ENCODE measurements at places on chromosomes 1 and 21.

DNA sequence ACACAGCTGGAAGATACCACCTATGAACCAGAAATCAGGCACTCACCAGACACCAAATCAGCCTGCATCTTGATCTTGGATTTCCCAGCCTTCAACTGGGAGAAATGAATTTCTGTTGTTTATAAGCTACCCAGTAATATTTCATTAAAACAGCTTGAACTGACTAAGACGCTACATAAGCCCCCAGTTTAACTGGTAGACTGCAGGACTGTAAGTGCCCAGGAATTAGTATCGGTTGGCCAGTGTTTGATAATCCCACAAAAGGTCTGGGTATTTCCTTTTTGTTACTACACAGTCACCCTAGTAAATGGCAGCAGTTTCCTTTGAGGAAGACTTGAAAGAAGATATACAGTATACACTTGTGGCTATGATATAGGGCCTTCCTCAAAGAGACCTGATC lies 7.3 kb upstream of the SLC35D1 start:
- DNase-seq = no peak
- no peaks in the 10 kb centered on the region for H3K27me3 ChIP-seq
- H3K4me3 ChIP-seq = no peak overlapping the region
- no peaks in the 10 kb centered on the region for H3K36me3 ChIP-seq
- H3K27ac ChIP-seq = no peak overlapping the region
- H3K4me1 ChIP-seq = no peaks in the 10 kb centered on the region

DNA sequence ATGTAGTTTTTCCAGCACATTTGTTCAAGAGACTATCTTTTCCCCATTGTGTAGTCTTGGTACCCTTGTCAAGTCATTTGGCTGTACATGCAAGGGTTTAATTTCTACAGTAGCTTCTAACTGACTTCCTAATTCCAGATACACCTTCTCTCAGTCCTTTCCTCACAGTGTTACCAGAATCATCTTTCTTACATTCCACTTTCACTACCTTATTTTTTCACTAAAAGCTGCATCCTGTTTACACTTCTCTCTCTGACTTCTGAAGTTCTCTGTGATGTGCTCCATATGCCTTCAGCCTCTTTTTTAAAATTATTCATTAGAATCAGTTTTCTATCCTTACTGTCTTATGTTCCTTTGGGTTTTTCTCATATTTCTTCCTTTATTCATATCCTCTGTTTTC lies 57.1 kb upstream of the RWDD3 start:
- no peaks in the 10 kb centered on the region for H3K36me3 ChIP-seq
- H3K27me3 ChIP-seq = no peaks in the 10 kb centered on the region
- H3K27ac ChIP-seq = no peak overlapping the region
- H3K4me1 ChIP-seq = no peaks in the 10 kb centered on the region
- no peak for DNase-seq

- H3K36me3 ChIP-seq = no peaks in the 10 kb centered on the region
- H3K4me3 ChIP-seq = no peak overlapping the region
- H3K4me1 ChIP-seq = no peaks in the 10 kb centered on the region
- no peaks in the 10 kb centered on the region for H3K27me3 ChIP-seq
- DNase-seq = no peak
These were observed 203.0 kb downstream of the GRIK3 start for GRCh38 chr1:36831186-36831810.

- no peaks in the 10 kb centered on the region for H3K36me3 ChIP-seq
- H3K4me1 ChIP-seq = no peaks in the 10 kb centered on the region
- DNase-seq = no peak
- no peak overlapping the region for H3K4me3 ChIP-seq
- H3K27ac ChIP-seq = no peak overlapping the region
- H3K27me3 ChIP-seq = no peaks in the 10 kb centered on the region
These were observed 144.5 kb upstream of the DNAH14 start for GRCh38 chr1:224785040-224785328.

DNA sequence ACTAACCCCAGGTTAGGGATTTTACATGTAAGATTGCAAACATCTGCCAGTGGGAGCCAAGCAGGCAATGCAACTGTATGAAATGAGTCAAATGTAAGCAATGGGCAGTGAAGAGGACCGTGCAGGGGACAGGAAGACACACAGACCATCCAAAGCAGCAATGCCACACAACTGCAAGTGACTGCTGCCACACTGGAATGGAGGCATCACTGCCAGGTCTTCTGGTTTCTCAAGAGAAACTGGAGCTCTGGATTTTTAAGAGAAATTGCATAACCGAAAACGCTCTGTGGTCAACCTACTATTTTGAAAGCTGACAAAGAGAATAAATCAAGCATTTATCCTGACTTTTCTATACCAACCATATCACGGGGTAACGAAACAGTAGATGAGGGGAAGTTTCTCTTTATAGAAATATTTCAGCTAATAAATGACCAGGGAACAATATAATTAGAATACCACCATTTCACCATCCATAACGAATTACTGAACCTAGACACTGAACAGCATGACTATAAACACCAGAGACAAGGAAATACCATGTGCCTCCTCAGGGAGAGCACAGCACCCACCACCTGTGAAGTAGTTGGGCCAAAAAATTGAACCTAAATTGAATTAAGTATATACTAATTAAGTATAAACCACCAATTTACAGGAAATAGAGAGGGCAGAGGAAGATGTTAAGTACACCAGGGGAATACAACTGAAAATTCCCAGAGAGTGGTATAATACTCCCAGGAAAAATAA lies 4.4 kb downstream of the AK2 start:
- no peaks in the 10 kb centered on the region for H3K36me3 ChIP-seq
- no peak overlapping the region for H3K27ac ChIP-seq

- no peak for DNase-seq
- H3K4me3 ChIP-seq = no peak overlapping the region
- H3K27ac ChIP-seq = no peak overlapping the region
These were observed 9.2 kb upstream of the CPT2 start for GRCh38 chr1:53187401-53187800.

- H3K27me3 ChIP-seq = no peaks in the 10 kb centered on the region
- H3K4me1 ChIP-seq = peaks cover 3% of the 10 kb centered on the region
- H3K36me3 ChIP-seq = no peaks in the 10 kb centered on the region
- H3K27ac ChIP-seq = no peak overlapping the region
- H3K4me3 ChIP-seq = no peak overlapping the region
These were observed 2.6 kb downstream of the PTAFR start for GRCh38 chr1:28173980-28174297.

DNA sequence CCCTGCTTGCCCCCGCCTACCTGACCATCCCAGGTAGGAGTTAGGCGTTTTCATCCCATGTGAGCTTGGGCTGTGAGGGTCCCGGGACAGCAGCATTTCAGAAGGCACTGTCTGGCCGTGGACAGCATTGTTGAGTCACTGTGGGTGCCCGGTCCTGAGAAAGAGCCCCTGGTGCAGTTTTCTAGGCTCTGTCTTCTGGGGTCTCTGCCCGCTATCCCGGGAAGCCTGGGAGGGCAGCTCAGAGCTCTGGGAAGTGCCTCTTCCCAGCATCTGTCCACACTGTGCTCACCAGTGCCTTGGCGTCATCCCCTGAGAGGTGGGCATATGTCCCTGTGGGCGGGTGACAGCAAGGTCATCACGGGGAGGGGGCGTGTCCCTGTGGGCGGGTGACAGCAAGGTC lies 11.4 kb upstream of the ZNF669 start:
- no peaks in the 10 kb centered on the region for H3K27me3 ChIP-seq
- no peak for DNase-seq

DNA sequence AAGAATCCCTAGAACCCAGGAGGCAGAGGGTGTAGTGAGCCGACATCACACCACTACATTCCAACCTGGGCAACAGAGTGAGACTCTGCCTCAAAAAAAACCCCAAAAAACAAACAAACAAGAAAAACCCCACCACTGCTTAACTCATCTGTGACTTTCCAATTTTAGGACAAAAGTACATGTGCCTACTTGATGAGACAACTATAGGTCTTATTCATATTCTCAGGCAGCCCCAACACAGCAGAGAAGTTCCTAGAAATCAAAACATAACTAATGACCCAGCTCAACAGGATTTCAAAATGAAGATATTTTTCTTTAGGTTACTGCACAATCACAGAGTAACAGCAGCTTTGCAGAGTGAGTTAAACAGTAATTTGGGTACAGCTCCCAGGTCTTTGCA lies 26.4 kb downstream of the TIAM1 start:
- H3K27ac ChIP-seq = no peak overlapping the region
- H3K36me3 ChIP-seq = no peaks in the 10 kb centered on the region
- no peaks in the 10 kb centered on the region for H3K27me3 ChIP-seq
- no peak overlapping the region for H3K4me3 ChIP-seq
- no peak for DNase-seq

GRCh38 chr1:171433451-171433850 lies 51.9 kb upstream of the PRRC2C start:
- H3K4me1 ChIP-seq = no peaks in the 10 kb centered on the region
- no peak for DNase-seq
- H3K27me3 ChIP-seq = no peaks in the 10 kb centered on the region

GRCh38 chr1:78676993-78677392 lies 27.4 kb downstream of the IFI44 start:
- no peak for DNase-seq
- no peaks in the 10 kb centered on the region for H3K27me3 ChIP-seq
- H3K27ac ChIP-seq = no peak overlapping the region
- H3K4me3 ChIP-seq = no peak overlapping the region
- H3K36me3 ChIP-seq = no peaks in the 10 kb centered on the region
- H3K4me1 ChIP-seq = no peaks in the 10 kb centered on the region

DNA sequence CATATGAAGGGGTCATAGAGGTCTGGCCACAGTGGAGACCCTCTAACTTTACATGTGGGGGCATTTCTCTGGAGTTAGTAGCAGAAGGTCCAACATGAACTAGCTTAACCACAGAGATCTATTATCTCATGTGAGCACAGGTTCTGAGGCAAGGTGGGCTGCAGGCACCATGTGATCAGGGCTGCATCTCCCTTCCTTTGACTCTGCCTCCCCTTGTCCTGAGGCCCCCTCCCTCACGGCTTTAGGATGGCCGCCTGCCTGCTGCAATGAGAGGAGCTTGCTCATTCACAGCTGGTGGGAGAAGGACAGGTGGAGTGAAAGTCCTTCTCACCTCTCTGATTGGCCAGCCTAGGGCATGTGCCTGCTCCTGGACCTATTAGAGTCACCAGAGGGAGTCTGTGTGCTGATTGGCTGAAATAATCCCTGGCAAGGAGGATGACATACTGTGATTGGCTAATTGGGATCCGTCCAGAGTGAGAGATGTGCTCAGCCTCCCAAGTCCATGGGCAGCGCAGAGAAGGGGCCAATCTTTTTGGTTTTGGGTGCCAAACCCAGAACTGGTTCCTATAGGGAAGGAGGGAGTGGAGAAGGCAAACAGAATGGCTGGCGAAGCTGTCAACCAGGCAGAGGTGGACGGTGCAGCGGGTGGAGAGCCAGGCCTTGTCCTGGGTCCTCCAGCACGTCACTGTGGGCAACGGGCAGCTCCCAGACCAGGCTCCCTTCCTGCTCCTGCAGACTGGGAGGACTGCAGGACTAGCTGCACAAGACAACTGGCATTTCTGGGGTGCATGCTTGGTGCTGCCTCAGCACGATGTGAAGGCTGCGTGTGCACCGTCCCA lies 39.4 kb upstream of the C1orf174 start:
- no peak overlapping the region for H3K27ac ChIP-seq
- peaks cover 5% of the 10 kb centered on the region for H3K4me1 ChIP-seq
- H3K4me3 ChIP-seq = no peak overlapping the region
- H3K27me3 ChIP-seq = no peaks in the 10 kb centered on the region
- H3K36me3 ChIP-seq = no peaks in the 10 kb centered on the region

DNA sequence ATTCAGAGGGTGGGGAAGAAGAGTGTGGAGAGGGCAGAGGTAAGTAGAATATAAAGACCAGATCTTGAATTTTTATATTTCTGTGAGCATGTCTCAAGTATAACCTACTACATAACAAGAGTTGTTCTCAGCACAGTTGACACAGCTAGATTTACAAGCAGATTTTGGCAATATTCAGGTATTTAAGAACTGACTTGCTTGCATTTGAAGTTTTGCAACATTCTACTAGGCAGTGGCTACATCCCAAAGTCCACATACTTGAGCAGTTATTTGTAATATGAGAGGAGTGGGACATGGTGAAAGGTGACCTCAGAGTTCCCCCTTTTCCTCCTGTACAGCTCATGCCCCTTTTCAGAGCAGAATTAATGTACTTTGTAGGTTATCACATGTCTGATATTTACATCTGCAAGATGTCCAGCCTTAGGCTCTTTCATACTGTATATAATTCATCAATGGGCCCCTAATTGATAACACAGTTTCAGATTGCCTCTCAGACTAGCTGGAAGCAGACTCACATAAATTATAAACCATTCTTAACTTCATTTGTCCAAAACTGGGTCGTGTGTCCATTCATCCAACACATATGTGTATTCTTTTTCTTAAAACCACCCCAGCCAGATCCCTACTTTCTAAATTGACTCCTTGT lies 136.7 kb upstream of the RAVER2 start:
- no peak overlapping the region for H3K27ac ChIP-seq
- DNase-seq = no peak
- H3K36me3 ChIP-seq = no peaks in the 10 kb centered on the region
- H3K4me1 ChIP-seq = no peaks in the 10 kb centered on the region

GRCh38 chr1:98280049-98280448 lies 359.2 kb upstream of the DPYD start:
- no peaks in the 10 kb centered on the region for H3K4me1 ChIP-seq
- no peaks in the 10 kb centered on the region for H3K36me3 ChIP-seq
- no peak overlapping the region for H3K4me3 ChIP-seq
- no peak overlapping the region for H3K27ac ChIP-seq
- DNase-seq = no peak
- no peaks in the 10 kb centered on the region for H3K27me3 ChIP-seq

GRCh38 chr1:213186168-213186567 lies 135.1 kb downstream of the RPS6KC1 start:
- no peaks in the 10 kb centered on the region for H3K36me3 ChIP-seq
- no peak overlapping the region for H3K4me3 ChIP-seq
- H3K27ac ChIP-seq = no peak overlapping the region
- H3K27me3 ChIP-seq = no peaks in the 10 kb centered on the region
- DNase-seq = no peak

- H3K36me3 ChIP-seq = no peaks in the 10 kb centered on the region
- no peaks in the 10 kb centered on the region for H3K27me3 ChIP-seq
- no peak overlapping the region for H3K27ac ChIP-seq
- H3K4me3 ChIP-seq = no peak overlapping the region
These were observed 26.2 kb upstream of the SPATA6 start for GRCh38 chr1:48498096-48498791.

GRCh38 chr1:235004840-235005391 lies 123.7 kb downstream of the TOMM20 start:
- no peaks in the 10 kb centered on the region for H3K4me1 ChIP-seq
- no peak for DNase-seq
- no peaks in the 10 kb centered on the region for H3K27me3 ChIP-seq
- no peaks in the 10 kb centered on the region for H3K36me3 ChIP-seq
- H3K4me3 ChIP-seq = no peak overlapping the region
- no peak overlapping the region for H3K27ac ChIP-seq

GRCh38 chr1:151370211-151370911 lies 2.1 kb downstream of the SELENBP1 start:
- no peaks in the 10 kb centered on the region for H3K27me3 ChIP-seq
- H3K4me1 ChIP-seq = peaks cover 16% of the 10 kb centered on the region
- no peaks in the 10 kb centered on the region for H3K36me3 ChIP-seq
- H3K27ac ChIP-seq = no peak overlapping the region
- no peak overlapping the region for H3K4me3 ChIP-seq

Measured in testis (tissue), 5 donors.